ENCODE measurements at places on chromosomes 2 and 18.
A peak's percentile ranks its signal among the peaks of the same experiment; 100 is the strongest.

DNA sequence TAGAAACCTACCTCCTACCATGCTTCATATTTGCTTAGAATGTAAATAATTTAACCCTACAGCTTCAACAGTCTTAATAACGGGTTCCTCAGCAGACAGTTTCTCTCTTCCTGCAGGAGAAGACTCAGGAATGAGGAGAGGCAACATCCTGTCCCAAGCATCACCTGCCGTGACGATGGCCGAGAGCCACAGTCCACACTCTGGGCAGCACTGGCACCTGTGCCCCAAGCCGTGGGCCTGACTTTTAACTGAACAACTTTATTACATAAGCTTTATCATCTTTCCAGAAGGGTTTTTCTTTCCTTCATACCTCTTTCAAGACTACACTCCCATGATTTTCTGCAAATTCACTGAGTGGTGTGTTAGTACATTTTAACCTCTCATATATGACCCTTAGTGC lies 856.0 kb downstream of the GALR1 start:
- no peak for DNase-seq

GRCh38 chr18:49531678-49532153 lies 30.1 kb upstream of the LIPG start:
- no peak for DNase-seq

DNA sequence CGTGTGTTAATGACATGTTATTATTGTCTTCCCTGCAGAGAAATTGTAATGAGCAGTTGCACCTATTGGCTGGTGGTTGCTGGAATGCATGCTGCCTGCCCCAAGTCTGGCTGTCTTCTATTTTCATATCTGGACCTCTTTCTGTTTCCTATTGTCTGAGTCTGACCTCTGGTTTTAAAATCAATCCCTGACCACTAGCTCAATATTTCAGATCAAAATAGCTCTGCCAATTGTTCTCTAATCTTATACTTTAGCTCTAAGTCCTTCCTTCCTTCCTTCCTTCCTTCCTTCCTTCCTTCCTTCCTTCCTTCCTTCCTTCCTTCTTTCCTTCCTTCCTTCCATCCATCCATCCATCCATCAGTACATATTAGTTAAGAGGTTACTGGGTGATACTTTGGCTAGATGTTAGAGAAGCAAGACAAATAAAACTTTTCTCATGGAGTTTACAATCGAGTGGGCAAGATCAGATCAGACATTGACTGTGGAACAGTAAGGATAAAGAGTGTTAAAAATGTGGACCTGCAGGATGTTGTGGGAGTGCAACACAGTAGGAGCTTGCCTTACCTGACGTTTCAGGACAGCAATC lies 417.1 kb downstream of the SOCS6 start:
- no peak for DNase-seq

DNA sequence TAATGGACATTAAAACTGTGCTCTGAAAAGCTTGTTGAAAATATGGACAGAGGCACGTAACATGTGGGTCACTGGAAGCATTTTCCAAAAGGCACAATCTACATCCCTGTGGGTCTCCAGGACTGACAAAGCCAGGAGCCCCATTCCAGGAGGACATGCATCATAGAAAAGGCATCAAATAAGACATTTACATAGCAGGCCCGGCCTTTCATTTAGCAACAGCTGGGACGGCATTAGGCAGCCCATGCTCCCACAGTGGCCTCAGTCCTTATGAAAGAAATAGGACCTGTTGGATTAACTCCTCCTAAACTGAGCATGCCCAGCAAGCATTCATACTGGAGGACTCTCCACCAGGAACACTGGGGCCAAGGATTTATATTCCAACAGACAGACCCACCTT lies 72.2 kb downstream of the TWIST2 start:
- DNase-seq: no peak

GRCh38 chr2:84458551-84459017 lies 496 bp downstream of the SUCLG1 start:
- DNase-seq: no peak

DNA sequence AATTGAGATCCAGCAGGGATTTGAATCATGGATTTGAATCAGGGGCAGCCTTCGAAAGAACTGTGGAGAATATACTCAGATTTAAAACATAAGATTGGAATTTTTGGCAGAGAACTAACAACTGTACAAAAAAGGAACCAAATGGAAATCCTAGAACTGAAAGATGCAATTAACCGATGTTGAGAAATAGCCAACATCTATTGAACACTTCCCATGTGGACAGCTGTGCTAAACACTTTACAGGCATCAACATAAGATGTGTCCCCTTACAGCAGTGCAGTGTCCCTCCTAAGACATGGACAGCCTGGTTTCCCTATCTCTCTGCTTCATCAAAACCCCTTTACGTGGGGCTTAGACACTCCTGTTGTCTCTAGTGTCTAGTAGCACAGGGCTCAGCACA lies 3.7 kb upstream of the IL1RN start:
- DNase-seq: no peak

DNA sequence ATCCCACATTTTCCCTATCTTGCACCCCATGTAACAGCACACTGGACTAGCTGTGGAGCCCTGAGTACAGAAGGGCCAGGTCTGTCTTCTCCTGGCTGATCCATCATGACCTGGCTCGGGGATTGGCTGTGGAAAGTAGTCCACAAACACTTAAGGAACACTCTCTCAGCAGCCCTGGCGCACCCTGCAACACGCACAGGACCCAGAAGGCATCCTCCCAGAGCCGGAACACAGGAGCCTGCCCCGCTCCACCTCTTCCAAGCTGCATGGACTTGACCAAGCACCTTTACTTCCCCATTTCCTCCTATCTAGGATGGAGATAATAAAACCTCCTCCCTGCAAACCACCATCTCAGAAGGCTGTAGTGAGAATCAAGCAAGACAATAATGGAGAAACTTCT lies 151.7 kb downstream of the CTIF start:
- no peak for DNase-seq

DNA sequence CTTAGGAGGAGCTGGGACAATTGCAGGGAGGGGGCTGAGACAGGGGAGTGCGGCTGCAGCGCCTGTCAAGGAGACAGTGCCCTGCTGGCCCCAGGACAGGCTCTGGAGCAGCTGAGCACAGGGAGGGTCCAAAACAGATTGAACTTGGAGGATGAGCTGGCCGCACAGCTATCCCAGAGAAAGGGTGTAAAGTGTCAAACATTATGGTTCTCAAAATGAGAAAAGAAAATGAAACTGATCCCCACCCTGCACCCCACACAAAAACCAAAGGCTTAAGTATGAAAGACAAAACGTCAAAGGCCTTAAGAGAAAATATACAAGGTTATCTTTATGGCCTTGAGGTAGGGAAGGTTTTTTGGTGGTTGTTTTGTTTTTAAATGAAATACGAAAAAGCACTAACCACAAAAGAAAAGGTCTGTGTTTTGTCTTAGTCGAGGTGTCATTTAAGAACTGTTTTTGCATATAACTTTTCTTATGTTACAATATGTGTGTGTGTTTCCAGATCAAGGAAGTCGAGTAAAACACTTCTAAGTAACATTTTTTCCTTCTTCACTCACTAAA lies 111.8 kb downstream of the HDAC4 start:
- DNase-seq: no peak

- DNase-seq: no peak
Measured at GRCh38 chr2:181785691-181786344, 105.5 kb upstream of the NEUROD1 start.

DNA sequence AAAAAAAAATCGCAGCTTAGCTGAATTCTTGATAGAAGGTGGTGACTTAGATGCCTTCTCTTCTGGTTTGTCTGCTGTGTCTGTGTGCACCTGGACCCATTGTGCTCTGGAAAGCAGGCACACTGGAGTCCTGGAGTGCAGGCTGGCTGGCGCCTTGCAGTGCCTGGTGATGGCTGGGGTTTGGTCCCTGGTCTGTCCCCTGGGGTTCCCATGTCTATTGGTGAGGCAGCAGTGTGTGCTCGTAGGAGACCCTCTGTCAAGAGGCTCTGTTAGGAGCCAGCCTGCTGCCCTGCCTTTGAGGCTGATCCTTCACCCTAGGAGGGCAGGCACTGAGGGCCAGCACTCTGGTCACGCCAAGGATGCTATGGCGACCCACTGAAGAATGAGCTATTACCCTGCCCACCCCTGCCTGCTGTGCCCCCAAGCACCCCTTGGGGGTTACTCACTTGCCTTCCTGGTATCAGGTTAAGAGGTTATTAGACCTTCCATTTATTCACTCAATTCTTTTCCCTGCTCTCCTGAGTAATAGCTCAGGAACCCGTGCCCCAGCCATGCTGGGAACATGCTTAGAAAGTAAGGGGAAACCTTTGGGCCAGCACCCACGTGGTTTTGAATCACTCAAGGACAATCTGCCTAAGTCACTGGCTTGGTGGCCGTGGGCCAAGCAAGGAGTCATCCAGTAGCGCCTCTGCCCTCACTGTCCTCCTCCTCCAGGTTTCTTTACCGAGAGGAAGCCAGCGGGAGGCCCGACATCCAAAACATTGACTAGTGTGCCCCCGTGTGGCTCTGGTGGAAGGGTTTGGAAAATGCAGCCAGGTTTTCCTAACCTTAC lies 284.5 kb downstream of the PRKCE start:
- DNase-seq: peak; percentile 73

DNA sequence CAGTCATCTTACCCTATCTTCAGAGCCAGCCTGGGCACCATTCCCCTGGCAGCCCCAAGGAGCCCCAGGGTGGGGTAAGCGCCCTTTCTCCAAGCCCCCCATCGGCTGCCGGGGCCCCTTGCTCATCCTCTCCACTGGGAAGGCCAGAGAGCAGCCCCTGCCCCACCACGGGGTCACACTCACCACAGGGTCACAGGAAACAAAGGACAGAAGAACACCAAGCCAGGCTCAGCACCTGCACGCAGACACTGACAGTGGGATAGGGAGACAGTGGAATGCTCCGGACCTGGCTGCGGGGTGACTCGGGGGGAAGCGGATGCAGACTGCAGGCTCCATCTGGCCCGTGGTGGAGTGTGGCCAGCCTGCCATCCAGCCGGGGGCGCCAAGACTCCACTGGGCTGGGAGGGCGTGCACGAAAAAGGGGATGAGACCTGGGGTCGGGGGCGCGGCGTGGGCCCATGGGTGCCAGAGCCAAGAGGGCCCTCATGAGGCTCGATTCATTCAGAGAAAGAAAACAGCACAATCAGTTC lies 21.1 kb downstream of the HDAC4 start:
- DNase-seq: no peak

GRCh38 chr18:78362198-78362597 lies 617.4 kb upstream of the SALL3 start:
- no peak for DNase-seq

- no peak for DNase-seq
Measured at GRCh38 chr18:7190547-7191156, 40.2 kb upstream of the LRRC30 start.

DNA sequence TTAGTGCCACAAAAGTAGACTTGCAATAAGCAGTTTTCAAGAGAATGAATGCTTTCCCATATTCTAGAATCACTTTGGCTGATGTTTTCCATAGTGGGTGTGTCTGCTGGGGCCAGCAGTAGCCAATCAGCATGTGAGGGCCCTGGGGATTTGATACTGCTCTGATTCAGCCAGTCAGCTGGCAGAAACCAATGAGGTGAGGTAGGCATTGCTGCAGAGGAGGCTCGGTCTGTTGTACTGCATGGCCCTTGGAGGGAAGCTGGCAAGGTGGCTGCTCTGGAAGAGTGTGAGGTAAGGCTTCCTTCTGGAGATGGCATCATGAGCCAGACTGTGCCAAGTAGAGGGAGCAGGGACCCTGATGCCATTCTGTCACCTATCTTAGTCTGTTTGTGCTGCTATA lies 22.7 kb downstream of the TMEM87B start:
- DNase-seq: no peak

- DNase-seq: no peak
Measured at GRCh38 chr2:202141329-202141947, 68.4 kb downstream of the KIAA2012 start.

GRCh38 chr2:119230219-119231185 lies 6.9 kb downstream of the STEAP3 start:
- DNase-seq: no peak

- no peak for DNase-seq
Measured at GRCh38 chr18:2602844-2603243, 31.5 kb downstream of the NDC80 start.

DNA sequence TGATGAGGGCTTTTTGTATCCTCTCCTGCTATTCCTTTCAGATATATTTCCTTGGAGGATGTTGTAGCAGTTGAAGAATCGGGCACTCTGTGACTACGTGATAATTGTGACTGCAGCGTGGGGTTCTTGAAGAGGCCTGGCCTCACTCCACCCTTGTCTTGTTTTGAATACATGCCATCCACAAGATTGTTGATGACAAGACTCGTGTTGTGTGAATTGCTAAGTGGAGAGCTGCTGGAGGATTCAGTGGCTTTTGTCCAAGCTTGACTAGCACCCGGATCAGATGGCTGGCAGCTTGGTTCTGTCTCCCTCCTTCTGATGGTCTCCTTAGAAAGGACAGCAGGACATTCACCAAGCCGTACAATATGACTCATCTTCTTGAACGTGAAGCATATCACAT lies 146.9 kb downstream of the DAW1 start:
- no peak for DNase-seq

GRCh38 chr2:98014379-98014778 lies 18.6 kb upstream of the TMEM131 start:
- DNase-seq: no peak

DNA sequence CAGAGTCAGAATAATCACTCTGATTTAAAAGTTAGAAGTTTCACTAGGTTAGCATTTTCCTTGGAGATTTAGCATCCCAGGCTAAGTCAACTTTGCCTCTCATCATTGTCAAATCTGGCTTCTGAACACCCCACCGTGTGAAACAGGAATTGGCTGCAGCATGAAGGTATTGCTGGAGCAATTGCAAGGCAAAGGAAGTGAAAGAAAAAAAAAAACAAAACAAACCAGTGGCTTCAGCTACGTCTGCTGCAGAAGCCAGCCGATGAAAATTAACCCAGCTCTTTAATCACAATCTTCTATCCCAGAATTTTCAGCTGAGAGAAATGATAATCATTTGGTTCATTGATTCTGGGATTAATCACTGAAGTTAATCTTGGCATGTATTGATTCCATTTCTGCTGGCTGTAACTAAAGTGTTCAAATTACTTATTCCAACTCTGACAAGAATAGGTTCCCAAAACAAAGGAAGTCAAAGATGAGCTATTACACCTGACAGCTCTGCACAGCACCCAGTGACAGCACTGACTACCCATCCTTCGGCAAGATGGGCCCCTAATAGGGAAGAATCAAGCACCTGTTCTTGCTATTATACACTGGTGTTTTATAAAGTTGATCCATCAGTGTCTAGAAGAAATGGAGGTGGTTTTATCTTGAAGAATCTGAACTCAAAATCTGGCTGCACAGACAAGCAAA lies 42.7 kb upstream of the REG3G start:
- DNase-seq: no peak

- DNase-seq: no peak
Measured at GRCh38 chr18:50719471-50720324, 100.1 kb downstream of the MRO start.

DNA sequence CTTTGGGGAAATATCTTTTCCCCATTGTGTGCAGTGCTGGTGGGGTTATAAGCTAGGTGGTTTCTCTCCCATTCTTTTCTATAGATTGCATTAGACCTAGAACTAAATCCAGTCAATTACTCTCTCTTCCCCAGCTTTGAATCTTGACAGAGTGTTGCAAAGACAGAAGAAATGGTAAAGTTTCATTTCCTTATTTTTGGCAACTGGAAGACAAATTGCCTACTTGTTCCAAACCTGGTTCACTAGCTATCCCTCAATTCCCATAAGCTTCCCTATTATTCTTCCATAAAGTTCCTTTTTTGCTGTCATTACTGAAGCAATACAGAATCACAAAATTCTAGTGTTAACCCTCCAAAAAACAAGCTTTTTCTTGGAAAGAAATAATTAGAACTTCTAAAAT lies 94.0 kb upstream of the ITGA4 start:
- DNase-seq: no peak
